Endodermal cell (in vitro differentiated cells): ENCODE measurements at places on chromosomes 16 and 17.

DNA sequence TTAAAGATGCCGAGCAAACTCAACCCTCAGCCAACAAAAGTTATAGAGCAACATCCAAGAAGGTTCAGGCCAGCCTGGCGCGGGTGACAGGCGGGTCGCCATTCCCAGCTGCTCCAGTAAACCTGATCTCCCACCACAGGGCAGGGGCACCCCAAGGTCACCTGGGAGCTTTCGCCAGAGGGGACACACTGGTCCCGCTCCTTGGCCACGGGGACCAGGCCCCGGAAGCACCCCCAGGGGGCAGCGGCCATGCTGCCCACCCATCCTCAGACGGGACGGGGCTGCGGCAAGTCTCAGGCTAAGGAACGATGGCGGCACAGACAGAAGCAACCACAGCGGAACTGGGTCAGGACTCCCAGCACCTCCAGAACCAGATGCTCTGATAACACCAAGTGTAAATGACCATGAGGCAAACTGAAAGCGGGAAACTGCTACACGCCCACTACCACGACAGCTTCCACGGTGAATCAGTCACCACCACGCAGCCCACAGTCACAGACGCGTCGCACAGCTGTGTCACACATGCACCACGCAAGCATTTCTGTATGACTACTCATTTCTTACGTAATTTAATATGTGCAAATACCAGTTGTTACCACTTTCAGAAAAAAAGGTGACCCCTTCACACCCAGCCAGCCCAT is 14.1 kb upstream of the CCDC154 start:
- H3K4me3 ChIP-seq, result no peak overlapping the region
- H3K27me3 ChIP-seq, result no peaks in the 10 kb centered on the region
- DNase-seq, result no peak
- no peaks in the 10 kb centered on the region for H3K4me1 ChIP-seq
- H3K36me3 ChIP-seq, result peaks cover 17% of the 10 kb centered on the region

DNA sequence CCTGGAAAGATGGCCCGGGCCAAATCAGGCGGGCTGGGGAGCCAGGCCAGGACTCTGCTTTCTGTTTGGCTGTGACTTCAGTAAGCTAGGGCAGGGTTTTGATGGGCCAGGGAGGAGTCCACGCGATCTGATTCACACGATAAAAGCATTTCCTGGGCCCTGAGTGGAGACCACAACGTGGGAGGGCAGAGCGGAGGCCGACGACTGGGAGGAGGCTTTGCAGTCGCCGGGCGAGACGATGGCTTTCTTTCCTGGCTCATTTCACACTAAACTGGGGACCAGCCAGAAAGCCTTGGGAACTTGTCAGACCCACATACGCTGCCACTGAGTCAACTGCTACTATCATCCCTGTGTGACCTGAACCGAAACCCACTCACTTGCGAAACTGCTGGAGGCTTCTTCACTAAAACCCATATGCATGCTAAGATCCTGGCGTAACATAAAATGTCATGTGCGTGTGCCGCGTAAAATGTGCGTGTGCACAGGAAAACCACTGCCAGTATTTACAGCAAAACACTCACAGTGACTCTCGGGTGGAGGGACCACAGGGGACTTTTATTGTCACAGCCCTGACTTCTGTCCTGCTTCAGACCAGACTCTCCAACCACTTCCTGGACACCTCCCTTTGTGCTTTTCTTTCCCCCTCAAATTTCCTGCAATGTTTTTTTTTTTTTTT is 14.2 kb upstream of the RHBDF2 start:
- H3K36me3 ChIP-seq, result no peaks in the 10 kb centered on the region
- H3K4me3 ChIP-seq, result no peak overlapping the region
- no peak overlapping the region for H3K27ac ChIP-seq
- no peaks in the 10 kb centered on the region for H3K27me3 ChIP-seq
- no peaks in the 10 kb centered on the region for H3K4me1 ChIP-seq
- no peak for DNase-seq

DNA sequence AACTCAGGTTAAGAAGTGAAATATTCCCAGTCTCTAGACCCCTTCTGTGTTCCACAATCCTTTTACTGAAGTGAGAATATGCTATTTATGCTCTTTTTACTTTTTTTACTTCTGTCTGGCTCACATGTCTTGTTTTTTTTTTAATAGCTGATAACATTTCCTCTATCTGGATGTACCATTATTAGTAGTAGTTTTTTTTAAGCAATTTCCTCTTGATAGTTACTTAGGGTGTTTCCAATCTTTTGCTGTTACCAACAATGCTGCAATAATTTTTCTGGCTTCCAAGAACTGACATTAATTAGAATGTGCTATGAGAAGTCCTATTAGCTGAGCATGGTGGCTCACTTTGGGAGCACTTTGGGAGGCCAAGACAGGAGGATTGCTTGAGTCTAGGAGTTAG is 32.0 kb downstream of the KSR1 start:
- no peak overlapping the region for H3K4me3 ChIP-seq
- peaks cover 16% of the 10 kb centered on the region for H3K4me1 ChIP-seq
- peaks cover 7% of the 10 kb centered on the region for H3K36me3 ChIP-seq
- H3K27ac ChIP-seq, result no peak overlapping the region

DNA sequence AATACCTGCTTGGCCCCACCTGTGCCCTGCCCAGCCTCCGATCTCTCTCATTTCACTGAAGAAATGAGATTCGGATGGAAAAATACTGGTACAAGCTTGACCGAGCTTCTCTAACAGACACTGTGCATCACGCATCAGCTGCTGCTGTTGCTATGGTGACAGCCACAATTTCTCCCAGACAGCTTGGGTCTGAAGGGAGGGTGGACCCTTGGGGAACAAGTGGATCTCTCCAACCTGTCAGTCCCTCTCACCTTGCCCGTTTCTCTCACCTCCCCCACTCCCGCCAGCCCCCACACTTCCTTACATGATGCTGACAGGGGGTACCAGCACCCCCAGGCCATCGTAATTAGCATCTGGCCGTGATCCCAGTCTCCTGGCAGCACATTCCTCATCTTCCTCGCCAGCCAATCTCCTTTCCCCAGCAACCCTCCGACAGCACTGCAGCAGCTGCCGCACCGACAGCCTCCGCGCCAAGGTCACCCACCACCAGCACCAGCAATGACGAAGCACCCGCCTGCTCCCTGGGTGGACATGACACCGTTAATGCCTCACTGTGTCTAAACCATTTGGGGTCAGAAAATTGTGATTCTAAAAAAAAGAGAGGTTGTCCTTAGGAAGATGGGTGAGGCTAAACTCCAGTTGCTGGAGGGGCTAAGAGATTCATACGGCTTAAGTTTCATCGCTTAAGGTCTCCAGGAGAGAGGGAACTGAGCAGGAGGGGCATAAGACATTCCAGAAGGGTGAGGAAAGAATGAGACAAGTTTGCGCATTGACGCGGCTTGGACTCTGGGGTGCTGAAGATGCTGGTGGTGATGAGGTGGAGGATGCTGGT is 58.6 kb upstream of the TNRC6A start:
- H3K27me3 ChIP-seq, result no peaks in the 10 kb centered on the region
- peak; percentile 73 for DNase-seq
- H3K36me3 ChIP-seq, result no peaks in the 10 kb centered on the region
- H3K4me3 ChIP-seq, result no peak overlapping the region
- no peaks in the 10 kb centered on the region for H3K4me1 ChIP-seq

GRCh38 chr17:40098846-40099618 is 1.4 kb downstream of the NR1D1 start:
- peaks cover 5% of the 10 kb centered on the region for H3K4me1 ChIP-seq
- peak overlapping the region; percentile 79 for H3K4me3 ChIP-seq
- no peaks in the 10 kb centered on the region for H3K36me3 ChIP-seq
- peaks cover 11% of the 10 kb centered on the region for H3K27me3 ChIP-seq

DNA sequence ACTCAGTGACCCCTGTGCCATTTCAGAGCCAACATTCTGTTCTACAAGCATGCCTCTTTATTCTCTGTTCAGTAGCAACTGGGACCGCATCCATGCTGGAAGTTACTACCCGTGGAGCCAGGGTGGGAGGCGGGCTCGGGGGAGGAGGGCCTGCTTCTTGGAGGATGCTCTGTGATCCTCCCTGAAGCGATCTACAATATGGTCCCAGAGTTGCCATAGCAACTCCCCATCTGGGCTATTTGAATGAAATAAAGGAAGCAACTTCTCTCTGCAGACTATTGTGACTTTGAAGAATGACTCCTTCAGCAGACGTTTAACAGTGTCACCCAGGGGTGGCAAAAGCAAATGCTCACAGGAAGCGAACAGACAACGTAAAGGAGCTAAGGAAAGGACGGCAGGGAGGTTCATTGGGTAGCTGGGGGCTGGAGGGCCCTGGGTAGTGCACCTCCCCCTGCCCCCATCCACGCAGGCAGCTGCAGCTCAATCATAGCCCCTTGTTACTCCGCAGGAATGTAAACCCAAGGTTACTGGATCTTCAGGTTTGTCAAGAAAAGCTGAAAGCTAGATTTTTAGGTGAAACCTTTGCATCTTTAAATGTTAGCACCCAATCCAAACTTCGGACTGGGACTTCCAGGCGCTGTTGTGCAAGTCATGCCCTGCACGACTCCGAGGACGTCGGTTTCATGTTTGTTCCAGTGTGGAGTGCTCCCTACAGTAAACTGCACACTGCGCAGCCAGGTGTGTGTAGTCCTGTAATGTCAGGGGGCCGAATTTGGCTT is 51.1 kb upstream of the MEAK7 start:
- H3K4me1 ChIP-seq, result no peaks in the 10 kb centered on the region
- H3K27me3 ChIP-seq, result no peaks in the 10 kb centered on the region
- no peak overlapping the region for H3K4me3 ChIP-seq
- no peaks in the 10 kb centered on the region for H3K36me3 ChIP-seq
- H3K27ac ChIP-seq, result peak overlapping the region; percentile 80

GRCh38 chr16:21600031-21600773 is 825 bp downstream of the METTL9 start:
- peak overlapping the region; percentile 96 for H3K27ac ChIP-seq
- no peaks in the 10 kb centered on the region for H3K36me3 ChIP-seq
- no peaks in the 10 kb centered on the region for H3K27me3 ChIP-seq
- DNase-seq, result no peak

DNA sequence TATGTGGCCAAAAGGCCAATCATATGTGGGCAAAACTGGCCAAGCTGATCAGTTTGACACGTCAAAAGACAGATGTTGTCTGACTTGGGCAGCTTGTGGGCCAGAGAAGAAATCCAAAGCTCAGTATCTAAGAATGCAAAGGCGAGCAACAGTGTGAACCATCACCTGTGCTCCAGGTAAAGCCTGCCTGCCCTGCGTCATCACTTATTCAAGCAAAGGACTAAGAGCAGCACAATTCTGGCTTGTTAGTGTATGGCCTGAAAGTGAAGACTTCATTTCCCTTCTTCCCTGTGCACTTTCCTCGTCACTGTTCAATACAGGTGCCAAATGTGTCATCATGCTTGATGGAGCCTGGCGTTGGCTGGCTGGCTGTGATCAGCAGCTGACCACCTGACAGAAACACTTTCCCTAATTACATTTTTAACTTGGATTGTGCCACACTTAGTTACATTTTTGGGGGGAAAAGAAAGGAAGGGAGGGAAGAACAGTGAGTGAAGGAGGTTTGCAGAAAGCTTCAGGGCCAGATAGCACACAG is 4.7 kb downstream of the FAM20A start:
- H3K27me3 ChIP-seq, result no peaks in the 10 kb centered on the region
- peak overlapping the region; percentile 52 for H3K4me3 ChIP-seq

DNA sequence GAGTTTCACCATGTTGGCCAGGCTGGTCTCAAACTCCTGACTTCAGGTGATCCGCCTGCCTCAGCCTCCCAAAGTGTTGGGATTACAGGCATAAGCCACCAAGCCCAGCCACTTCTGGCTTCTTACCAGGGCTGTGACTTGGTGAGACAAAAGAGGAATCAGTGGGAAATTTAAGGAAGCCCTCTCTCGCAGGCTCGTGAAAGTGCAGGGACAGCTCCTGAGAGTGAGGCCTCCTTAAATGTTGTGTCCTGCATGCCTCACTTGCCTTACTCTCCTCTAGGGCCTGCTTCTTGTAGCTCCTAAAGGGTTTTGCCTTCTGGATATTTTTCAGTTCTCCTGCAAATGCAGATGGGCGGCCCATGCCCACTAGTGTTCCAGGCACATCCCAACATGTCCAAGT is 5.2 kb downstream of the AHSP start:
- H3K4me3 ChIP-seq, result no peak overlapping the region
- H3K27me3 ChIP-seq, result peaks cover 37% of the 10 kb centered on the region
- DNase-seq, result no peak
- H3K4me1 ChIP-seq, result no peaks in the 10 kb centered on the region
- H3K36me3 ChIP-seq, result no peaks in the 10 kb centered on the region

GRCh38 chr17:9755083-9755482 is 36.3 kb downstream of the DHRS7C start:
- H3K36me3 ChIP-seq, result no peaks in the 10 kb centered on the region
- no peaks in the 10 kb centered on the region for H3K27me3 ChIP-seq
- H3K27ac ChIP-seq, result no peak overlapping the region
- no peak overlapping the region for H3K4me3 ChIP-seq
- H3K4me1 ChIP-seq, result no peaks in the 10 kb centered on the region
- no peak for DNase-seq

DNA sequence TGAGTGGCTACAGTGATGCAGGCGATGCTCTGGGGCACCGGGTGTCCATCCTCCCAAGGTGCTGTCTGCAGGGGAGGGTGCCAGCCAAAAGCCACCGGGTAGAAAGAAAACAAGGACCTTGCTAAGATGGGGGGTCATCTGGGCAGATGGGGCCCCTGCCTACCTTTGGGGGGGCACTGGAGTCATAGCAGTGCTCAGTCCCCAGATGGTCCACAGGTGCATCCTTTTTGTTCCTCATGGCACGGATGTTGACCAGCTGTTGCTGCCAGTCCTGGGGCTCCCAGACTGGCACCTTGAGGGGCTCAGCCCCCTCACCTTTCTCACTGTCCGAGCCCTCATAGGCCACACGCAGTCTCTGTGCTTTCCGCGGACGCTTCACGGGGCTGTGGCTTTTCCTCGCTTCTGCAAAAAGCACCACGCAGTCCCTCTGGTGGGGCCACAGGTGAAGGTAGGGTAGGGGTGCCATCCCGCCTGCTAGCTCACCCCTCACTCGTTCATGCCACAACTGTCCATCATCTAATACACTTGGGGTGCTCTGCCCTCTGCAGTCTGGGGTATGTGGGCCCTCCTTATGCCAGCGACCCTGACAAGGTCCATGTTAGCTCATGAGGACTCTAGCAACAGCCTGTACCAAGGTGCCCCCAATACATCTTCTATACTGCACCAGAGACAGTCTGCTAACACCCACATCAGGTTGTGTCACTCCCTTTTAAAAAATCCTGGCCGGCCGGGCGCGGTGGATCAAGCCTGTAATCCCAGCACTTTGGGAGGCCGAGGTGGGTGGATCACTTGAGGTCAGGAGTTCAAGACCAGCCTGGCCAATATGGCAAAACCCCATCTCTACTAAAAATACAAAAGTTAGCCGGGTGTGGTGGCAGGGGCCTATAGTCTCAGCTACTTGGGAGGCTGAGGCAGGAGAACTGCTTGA is 1.4 kb downstream of the NTHL1 start:
- H3K27me3 ChIP-seq, result no peaks in the 10 kb centered on the region
- peak overlapping the region; percentile 87 for H3K4me3 ChIP-seq
- H3K27ac ChIP-seq, result no peak overlapping the region
- no peak for DNase-seq
- H3K4me1 ChIP-seq, result no peaks in the 10 kb centered on the region
- peaks cover 7% of the 10 kb centered on the region for H3K36me3 ChIP-seq

- no peaks in the 10 kb centered on the region for H3K27me3 ChIP-seq
- H3K27ac ChIP-seq, result peak overlapping the region; percentile 70
- H3K4me1 ChIP-seq, result no peaks in the 10 kb centered on the region
- no peaks in the 10 kb centered on the region for H3K36me3 ChIP-seq
- peak overlapping the region; percentile 93 for H3K4me3 ChIP-seq
- DNase-seq, result peak; percentile 91
These were observed 570 bp upstream of the CFDP1 start for GRCh38 chr16:75433732-75434413.

- H3K27ac ChIP-seq, result no peak overlapping the region
- H3K27me3 ChIP-seq, result peaks cover 10% of the 10 kb centered on the region
- peaks cover 6% of the 10 kb centered on the region for H3K4me1 ChIP-seq
- no peaks in the 10 kb centered on the region for H3K36me3 ChIP-seq
These were observed 109.9 kb downstream of the GNAO1 start for GRCh38 chr16:56300891-56301850.

GRCh38 chr16:83586036-83586435 is 221.7 kb upstream of the HSBP1 start:
- H3K4me1 ChIP-seq, result peaks cover 13% of the 10 kb centered on the region
- no peak overlapping the region for H3K4me3 ChIP-seq
- DNase-seq, result no peak
